Large intestine (tissue), 12 donors: ENCODE measurements at places on chromosomes 3 and 15. TPM values are rescaled to one million over a fixed set of nuclear protein-coding genes. Genes with fewer than 3 reads are reported as not detected.

The SH2D7 gene
- 2.6 TPM for polyA plus RNA-seq

DNA sequence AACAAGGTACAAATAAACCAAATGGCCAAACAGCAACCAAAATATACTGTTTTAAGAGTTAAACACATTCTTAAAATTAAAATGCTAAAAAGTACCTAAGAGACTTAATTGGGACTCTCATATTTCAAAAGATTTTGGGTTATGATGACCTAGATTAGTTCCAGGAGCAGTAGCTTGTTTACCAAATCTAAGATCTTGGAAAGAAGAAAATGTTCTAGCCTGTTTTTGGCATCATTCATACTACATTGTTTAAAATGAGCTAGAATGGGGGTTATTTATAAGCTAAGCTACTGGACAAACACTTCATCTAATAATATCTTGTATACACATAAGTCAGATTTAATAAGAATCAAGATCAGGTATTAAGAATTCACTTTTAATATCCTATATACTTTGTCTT lies 22.8 kb downstream of the ATOSA start:
- peaks cover 28% of the 10 kb centered on the region for H3K36me3 ChIP-seq
- H3K27me3 ChIP-seq, result no peaks in the 10 kb centered on the region
- no peak overlapping the region for H3K27ac ChIP-seq

The DAPK2 gene
- polyA plus RNA-seq, result 7.4 TPM

DNA sequence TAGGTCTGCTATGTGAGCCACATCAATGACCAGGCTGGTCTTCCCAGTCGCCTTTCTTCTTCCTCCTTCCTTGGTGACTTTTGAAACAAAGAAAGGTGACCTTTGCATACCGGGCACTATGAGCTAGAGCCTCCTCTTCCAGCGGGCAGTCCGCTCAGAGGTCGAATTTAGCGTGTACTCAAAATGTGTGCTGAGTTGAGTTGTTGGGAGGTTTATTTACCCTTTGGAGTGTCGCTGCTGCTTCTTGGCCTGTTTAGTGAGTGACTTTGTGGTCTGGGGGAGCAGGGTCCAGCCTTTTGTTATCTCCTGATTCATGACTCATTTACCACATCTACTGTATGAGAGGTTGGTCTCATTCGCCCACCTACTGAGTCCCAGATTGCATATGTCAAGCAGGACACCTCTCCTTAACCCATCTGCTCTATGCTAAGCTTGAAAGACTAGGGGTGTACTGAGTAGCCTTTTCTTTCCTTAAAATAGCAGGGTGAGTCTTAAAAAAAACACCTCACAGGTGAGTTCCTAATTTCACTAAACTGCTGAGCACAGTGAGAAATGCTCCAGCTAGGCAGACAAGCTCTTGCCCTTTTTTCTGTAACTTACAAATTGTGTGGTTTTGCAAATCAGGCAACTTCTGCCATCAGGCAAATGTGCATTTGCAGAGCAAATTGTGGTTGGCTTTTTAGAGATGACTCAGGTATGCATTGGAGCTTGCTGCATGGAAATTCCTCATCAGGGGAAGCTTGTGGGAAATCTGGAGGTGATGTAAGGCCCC lies 3.2 kb upstream of the SIAH2 start:
- no peak overlapping the region for H3K4me3 ChIP-seq
- no peak overlapping the region for H3K27ac ChIP-seq
- peaks cover 8% of the 10 kb centered on the region for H3K4me1 ChIP-seq
- H3K27me3 ChIP-seq, result no peaks in the 10 kb centered on the region
- no peaks in the 10 kb centered on the region for H3K36me3 ChIP-seq
- no peak for DNase-seq

DNA sequence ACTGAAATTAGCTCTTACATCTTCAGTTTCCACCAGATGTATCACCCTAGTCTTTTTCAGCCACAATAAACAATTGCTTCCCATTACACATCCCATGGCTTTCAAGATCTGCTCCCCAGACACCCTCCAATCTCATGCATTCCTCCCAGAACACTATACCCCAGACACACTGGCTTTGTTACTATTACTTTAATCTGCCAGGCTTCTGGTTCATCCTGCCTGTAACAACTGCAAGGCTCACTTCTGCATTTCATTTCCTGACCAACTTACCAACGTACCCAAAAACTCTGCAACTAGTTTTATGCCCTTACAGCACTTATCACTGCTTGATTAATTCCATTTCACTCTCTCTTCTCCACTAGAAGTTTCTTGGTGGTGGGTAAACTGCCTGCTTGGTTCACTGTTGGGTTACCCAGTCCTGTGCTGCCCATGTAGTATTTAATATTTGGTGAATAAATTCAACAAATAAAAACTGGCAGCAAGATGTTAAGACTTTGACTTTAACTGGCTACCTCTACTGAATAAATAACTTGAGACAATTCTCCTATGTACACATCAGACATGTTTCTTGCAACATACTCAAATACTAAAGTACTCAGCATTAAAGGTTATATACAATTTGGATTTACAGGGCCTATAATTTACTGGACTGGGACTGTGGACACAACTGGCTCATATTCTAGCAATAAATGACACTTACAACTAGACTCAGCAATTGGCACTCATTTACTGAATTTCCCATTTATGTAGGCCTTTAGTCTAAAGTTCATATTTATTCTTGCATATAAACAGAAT lies 2.7 kb downstream of the RPL22L1 start:
- peaks cover 8% of the 10 kb centered on the region for H3K4me1 ChIP-seq
- DNase-seq, result no peak

The OR5K2 gene
- 0.40 TPM for polyA plus RNA-seq

DNA sequence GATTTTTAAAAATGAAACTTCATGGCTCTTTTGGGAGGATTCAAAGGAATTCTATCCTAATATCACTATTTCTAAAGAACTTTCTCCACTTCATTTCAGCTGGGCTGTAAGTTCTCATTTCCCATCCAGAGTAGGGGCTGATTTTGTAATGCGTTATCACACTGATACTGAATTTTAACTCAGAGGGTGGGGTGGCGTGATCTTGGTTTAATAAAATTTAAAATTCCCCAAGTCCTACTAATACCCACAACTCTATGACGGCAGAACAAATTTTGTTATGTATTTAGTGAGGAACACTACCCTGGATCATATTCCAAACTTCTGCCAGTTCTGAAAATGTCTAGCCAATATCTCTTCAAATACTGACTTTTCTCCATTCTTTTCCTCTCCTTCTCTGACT lies 92.7 kb downstream of the ASB7 start:
- H3K4me1 ChIP-seq, result no peaks in the 10 kb centered on the region
- no peaks in the 10 kb centered on the region for H3K36me3 ChIP-seq
- H3K27me3 ChIP-seq, result no peaks in the 10 kb centered on the region
- H3K4me3 ChIP-seq, result no peak overlapping the region
- no peak overlapping the region for H3K27ac ChIP-seq

- peaks cover 3% of the 10 kb centered on the region for H3K36me3 ChIP-seq
- peaks cover 12% of the 10 kb centered on the region for H3K4me1 ChIP-seq
- H3K27ac ChIP-seq, result no peak overlapping the region
- DNase-seq, result no peak
Observed at GRCh38 chr3:124883766-124884473, 3.2 kb downstream of the ITGB5 start.

The PTX3 gene
- 9.2 TPM for polyA plus RNA-seq

The IL16 gene
- polyA plus RNA-seq, result 8.1 TPM

DNA sequence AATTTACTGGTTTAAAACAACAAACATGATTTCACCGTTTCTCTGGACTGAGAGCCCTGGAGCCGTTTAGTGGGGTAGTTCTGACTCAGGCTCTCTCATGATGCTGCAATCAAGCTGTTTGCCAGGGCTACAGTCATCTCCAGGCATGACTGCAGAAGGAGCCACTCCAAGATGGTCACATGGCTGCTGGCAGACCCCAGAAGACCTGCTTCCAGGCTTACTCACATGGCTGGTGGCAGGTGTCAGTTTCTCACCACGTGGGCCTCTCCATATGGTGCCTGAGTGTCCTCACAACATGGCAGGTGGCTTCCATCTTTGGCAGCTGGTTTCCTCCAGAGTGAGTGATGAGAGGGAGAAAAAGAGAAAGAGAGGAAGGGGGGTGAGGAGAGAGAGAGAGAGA lies 378.3 kb upstream of the RGMA start:
- DNase-seq, result no peak
- no peaks in the 10 kb centered on the region for H3K27me3 ChIP-seq
- no peaks in the 10 kb centered on the region for H3K36me3 ChIP-seq
- H3K27ac ChIP-seq, result no peak overlapping the region

GRCh38 chr3:152656972-152657355 lies 178.0 kb upstream of the P2RY1 start:
- no peak overlapping the region for H3K4me3 ChIP-seq
- H3K27me3 ChIP-seq, result no peaks in the 10 kb centered on the region
- DNase-seq, result no peak
- H3K27ac ChIP-seq, result no peak overlapping the region
- H3K36me3 ChIP-seq, result no peaks in the 10 kb centered on the region

DNA sequence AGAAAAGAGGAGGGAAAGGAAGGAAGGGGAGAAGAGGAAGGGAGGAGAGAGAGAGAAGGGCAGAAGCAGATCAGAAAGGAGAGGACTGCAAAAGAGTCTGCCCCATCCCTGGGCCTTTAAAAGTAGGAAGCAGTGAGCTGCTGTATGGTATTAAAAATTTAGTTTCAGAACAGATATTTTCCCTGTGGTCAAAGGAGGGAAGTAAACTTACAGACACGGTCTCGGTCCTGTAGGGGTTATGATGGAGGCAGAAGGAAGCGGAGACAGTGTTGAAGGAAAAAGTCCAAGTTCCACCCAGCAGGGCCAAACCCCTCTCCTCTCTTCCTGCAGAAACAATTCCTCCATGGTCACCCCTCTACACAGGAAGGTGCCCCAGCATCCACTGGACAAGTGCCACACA lies 122.0 kb upstream of the PROK2 start:
- H3K4me1 ChIP-seq, result no peaks in the 10 kb centered on the region
- no peak overlapping the region for H3K4me3 ChIP-seq
- DNase-seq, result no peak
- H3K27ac ChIP-seq, result no peak overlapping the region
- H3K27me3 ChIP-seq, result peaks cover 17% of the 10 kb centered on the region

- no peak overlapping the region for H3K4me3 ChIP-seq
- H3K4me1 ChIP-seq, result no peaks in the 10 kb centered on the region
- DNase-seq, result no peak
- H3K36me3 ChIP-seq, result peaks cover 8% of the 10 kb centered on the region
- H3K27ac ChIP-seq, result no peak overlapping the region
- no peaks in the 10 kb centered on the region for H3K27me3 ChIP-seq
Observed at GRCh38 chr3:15753056-15753710, 44.6 kb downstream of the ANKRD28 start.

The SNTN gene
- polyA plus RNA-seq, result not detected

- peak within 1 kb of the TSS; percentile 50 for H3K4me3 ChIP-seq
- peak within 1 kb of the TSS; percentile 8 for H3K27ac ChIP-seq
- H3K27me3 ChIP-seq, result peaks cover 7% of the 10 kb centered on the region
Observed at GRCh38 chr3:12796171-12797123, at the start of gene CAND2. Gene CAND2, plus strand, starts transcription at chr3:12796680. Its CDS starts 41 bp downstream, at chr3:12796721.

The IGSF11 gene
- polyA plus RNA-seq, result 1.9 TPM
